ENCODE measurements at places on chromosomes 5 and 9.
A peak's percentile ranks its signal among the peaks of the same experiment; 100 is the strongest.

- DNase-seq = no peak
Measured at GRCh38 chr9:73219985-73220626, 68.4 kb downstream of the ANXA1 start.

- DNase-seq = no peak
Measured at GRCh38 chr5:165134155-165134554, 1628.7 kb downstream of the MAT2B start.

- no peak for DNase-seq
Measured at GRCh38 chr5:78758169-78758839, 109.7 kb upstream of the LHFPL2 start.

GRCh38 chr5:76737846-76738245 is 21.9 kb downstream of the F2R start:
- DNase-seq = no peak

- no peak for DNase-seq
Measured at GRCh38 chr5:68336200-68336599, 120.6 kb downstream of the PIK3R1 start.

DNA sequence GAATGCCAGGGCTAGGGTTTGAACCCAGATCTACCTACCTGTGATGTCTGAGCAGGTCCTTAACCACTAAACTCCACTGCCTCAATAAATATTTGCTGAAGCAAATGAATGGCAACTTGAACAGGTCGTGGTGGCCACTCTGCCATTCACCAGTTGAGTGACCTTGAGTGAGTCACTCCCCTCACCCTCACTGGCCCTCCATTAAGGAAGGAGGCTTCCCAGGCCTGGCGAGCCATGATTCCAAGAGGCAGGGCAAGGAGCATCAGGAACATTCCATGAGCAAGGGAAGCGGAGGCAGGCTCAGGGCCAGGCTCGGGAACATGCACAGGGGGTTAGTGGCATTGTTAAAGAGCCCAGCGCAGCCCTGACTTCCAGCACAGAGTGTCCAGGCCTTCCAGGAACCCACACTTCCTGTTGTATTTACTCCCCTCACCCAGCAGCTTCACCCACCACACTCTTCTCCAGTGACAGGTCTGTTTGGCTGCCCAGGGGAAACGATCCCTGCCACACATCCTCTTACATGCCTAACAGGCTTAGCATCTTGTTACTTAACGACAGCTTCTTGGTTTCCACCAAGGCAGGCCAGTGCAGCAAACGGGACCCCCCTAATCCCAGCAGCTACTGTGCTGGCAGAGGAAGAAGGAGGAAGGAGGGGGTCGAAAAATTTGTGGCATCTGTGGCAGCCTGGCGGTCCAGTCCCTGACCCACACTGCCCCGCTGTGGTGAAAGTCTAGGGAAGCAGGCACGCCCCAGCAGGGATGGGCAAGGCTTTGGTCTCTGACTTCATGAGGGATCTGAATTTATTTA is 43.7 kb upstream of the TTC1 start:
- DNase-seq = no peak

- no peak for DNase-seq
Measured at GRCh38 chr5:83095957-83096539, 18.7 kb downstream of the XRCC4 start.

- no peak for DNase-seq
Measured at GRCh38 chr9:96612105-96612965, 7.3 kb downstream of the CDC14B start.

DNA sequence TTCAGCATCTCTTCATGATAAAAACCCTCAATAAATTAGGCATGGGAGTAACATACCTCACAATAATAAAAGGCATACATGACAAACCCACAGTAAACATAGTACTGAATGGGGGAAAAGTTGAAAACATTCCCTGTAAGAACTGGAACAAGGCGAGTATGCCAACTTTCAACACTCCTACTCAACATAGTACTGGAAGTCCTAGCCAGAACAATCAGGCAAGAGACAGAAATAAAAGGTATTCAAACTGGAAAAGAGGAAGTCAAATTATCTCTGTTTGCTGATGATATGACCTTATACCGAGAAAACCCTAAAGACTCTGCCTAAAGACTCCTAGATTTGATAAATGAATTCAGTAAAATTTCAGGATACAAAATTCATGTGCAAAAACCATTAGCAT is 167.6 kb downstream of the TMEM38B start:
- no peak for DNase-seq

GRCh38 chr5:150438873-150439546 is 10.5 kb downstream of the RPS14 start:
- no peak for DNase-seq

GRCh38 chr9:134492721-134493460 is 148.7 kb upstream of the COL5A1 start:
- no peak for DNase-seq

- DNase-seq = peak; percentile 18
Measured at GRCh38 chr9:101026824-101027223, 1.7 kb upstream of the PLPPR1 start.

GRCh38 chr9:132946211-132946610 is 1.8 kb upstream of the TSC1 start:
- DNase-seq = no peak

DNA sequence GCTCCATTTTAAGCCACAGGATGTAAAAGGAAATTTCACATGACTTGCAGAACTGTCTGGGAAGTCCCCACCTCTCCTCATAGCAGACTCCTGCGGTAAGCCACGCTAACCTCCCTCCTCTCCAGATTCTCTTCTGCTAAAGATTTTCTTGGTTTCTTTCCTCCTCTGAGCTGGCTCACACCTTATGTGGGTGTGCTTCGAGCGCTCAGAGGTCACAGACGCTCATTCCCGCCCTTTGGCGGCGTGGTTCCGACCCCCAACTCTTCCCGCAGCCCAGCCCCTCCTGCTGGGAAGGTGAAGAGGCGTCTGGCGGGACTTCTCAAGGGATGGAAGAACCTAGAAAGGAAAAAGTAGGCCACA is 32.9 kb upstream of the CDK20 start:
- DNase-seq = no peak

DNA sequence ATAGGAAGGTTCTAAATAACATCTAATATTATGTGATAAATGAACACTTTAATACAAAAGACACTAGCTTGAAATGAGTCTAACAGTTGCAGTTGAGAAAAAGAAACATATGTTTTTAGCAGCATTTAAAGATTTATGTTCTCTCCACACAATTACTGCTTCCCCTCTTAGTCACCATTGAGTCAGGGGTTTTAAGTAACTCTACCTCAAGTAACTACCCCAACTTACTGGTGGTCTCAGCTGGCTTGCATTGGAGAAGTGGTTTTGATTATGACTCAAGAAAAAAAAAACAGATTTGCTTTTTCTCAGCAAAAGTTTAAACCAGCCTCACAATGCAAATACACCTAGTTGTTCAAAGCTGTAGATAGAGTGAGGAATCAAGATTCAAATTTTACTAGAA is 1216.5 kb upstream of the CDH9 start:
- no peak for DNase-seq

GRCh38 chr5:127223256-127223974 is 67.2 kb upstream of the MEGF10 start:
- DNase-seq = no peak

GRCh38 chr5:77748160-77748559 is 28.0 kb downstream of the TBCA start:
- no peak for DNase-seq

- no peak for DNase-seq
Measured at GRCh38 chr5:24767086-24767485, 122.3 kb upstream of the CDH10 start.

GRCh38 chr9:36318212-36318802 is 60.1 kb upstream of the GNE start:
- DNase-seq = no peak

- no peak for DNase-seq
Measured at GRCh38 chr9:78278177-78278777, 18.6 kb upstream of the PSAT1 start.

GRCh38 chr5:83864652-83865051 is 144.0 kb upstream of the HAPLN1 start:
- DNase-seq = no peak

DNA sequence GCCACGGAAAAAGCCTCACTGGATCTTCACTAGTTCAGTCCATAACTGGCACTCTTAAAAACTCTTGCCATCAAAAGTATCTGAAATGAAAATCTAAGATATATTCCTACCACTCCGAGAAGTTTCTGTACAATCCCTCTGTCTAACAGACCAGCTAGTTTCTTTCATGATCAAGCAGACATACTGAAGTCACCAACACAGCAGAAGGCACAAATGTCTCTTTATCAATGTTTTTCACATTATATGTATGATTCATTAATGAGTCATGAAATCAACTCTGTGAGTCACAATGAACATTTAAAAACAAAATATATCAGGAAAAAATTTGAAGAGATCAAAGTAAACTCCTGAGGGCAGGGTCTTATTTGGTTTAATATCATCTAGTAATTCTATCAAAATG is 50.8 kb downstream of the F2R start:
- DNase-seq = no peak

GRCh38 chr5:92923885-92924284 is 657.1 kb downstream of the NR2F1-AS1 start:
- DNase-seq = no peak

- no peak for DNase-seq
Measured at GRCh38 chr5:136526791-136527190, 161.4 kb upstream of the TRPC7 start.

GRCh38 chr9:116002181-116002580 is 151.4 kb upstream of the PAPPA start:
- DNase-seq = no peak

DNA sequence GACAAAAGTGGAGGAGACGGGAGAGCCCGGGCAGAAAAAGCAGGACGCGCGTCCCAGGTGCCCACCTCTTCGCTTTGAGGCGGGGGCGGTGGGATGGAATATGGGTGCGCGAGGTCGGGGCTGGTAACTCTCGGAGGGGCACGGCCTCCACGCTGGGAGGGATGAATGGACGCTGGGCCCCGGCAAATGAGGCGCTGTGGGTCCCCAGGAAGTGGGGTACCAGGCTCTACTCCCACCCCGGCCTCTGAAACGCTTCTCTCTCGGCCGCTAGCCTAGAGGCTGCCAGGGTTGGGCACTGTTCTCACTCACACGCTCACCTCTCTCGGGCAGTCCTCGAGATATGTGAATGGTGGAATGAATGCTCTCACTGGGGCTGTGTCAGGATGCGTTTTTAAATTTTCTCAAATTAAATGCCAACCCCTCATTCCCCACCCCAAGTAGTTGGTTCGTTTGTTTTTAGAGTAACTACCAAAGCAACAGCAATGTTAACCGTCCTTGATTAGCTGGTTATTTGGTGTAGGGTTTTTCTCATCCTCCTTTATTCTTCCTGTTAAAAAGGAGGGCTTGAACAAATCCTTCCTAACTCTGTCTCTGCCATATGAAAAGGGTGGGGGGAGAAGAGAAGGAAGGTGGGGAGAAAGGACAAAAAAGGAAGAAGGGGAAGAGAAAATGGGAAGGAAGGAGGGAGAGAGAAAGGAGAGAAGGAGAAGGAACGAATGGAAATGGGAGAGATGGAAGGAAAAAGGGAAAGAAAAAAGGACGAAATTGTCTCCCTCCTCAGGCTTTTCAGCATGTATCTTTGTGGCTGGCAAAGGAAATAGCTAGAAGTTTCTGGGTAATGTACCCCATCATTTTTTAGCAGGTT is 1.3 kb upstream of the EBF1 start:
- no peak for DNase-seq

- no peak for DNase-seq
Measured at GRCh38 chr5:144451187-144451973, 280.7 kb downstream of the KCTD16 start.

GRCh38 chr5:133322743-133323142 is 270.9 kb downstream of the HSPA4 start:
- DNase-seq = no peak

DNA sequence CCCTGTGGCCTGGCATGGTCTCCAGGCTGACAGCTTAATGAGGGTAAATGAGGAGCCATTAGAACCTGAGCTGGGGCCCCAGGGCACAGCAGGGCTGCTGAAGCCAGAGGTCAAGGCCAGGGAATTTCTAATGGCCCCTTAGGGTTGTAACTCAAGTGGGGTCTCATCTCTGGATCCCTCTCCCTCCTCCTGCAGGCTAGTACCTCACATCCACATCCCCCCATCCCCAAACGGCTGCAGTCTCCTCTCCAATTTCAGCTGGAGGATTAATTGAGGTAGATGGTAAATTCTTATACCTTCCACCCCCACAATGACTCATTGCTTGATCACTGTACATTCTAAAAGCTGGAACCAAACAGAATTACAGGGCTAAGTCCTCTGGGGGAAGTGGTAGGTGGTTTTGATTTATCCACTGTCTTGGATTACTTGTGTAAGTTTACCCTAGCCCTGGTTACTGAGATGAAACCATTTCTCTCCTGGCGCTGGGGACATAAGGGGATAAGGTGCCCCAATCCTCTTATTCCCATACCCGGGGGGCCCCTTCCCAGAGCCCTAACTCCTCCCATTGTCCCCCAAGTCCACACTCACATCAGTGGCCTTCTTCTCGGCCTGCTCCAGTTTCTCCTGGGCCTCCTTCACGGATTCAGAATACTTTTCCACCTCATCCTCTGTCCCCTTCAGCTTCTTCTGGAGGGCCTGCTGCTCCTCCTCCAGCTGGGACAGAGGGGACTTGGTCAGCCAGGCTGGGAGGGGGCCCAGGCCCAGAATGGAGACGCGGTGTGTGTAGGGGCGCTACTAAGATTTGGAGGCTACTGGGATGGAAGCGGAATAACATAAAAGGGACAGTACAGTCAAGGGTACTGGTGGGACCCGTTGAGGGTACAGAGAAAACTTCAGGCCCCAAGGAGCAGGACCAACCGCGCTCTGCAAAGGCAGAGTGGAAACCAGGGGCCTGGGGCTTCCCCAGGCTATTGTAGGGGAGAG is 875 bp downstream of the TPM2 start:
- no peak for DNase-seq

DNA sequence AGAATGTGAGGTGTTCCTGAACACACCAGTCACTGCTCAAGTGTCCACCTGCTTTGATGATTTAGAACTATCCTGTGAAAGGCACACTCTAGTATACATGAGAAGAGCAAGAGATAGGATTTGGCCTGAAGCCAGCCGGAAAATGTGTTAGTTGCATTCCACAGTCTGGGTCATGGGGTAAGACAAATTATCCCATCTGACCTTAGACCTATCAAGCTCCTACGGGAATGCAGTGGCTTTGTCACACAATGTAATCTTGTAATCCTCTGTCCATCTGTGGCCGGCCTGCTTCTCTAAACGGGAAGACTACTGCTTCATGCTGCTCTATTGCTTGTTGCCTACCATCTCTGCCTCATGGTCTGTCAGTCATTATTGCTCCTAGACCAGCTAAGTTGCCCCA is 92.4 kb upstream of the PRRC1 start:
- DNase-seq = no peak

DNA sequence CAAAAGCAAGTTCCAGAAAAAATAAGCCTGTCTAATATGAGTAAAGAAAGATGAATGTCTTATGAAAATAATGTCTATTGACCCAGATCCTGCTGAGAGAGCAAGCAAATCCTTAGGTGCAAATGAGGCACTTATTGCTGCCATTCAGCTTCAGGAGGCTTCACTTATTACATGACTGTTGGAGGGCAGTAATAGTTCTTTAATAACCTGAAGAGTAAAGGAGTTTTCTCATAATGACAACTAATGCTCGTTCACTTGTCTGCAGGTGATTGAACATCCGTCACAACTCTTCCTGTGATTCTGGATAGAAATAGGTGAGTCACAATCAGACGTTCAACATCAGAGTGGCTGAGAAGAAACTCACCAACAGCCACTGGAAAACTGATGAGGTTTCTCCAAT is 58.3 kb downstream of the SPOCK1 start:
- DNase-seq = no peak

Data from NCI-H2107 (cell line).